ENCODE measurements at places on chromosomes 5 and 9.

DNA sequence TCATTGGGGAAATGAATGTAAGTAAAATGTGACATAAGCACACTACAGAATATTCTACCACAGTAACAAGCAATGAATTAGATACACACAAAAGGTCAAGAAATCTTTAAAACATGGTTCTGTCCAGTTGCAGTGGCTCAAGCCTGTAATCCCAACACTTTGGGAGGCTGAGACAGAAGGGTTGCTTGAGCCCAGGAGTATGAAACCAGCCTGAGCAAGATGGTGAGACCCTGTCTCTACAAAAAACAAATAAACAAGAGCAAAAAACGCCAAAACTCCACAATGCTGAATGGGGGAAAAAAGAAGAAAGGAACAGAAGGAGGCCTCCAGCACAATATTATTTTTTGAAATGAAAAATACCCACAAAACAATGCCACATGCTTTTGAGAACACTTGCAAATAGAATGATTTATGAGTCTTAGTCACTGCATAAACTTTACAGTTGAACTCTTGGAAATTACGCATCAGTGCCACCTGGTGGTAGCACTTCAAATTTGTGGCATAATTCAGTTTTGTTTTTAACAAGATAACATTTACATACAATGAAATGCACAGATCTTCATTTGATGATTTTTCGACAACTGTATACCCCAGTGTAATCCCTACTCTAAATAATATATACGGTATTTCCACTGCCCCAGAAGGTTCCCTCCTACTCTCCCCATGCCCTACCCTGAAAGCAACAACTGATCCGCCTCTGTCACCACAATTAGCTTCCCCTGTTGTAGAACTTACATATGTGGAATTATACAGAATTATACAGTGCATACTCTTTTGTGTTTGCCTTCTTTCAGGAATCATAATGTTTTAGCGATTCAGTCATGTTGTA, 14.4 kb upstream of the SPINK4 start:
- peak; percentile 57 for DNase-seq

DNA sequence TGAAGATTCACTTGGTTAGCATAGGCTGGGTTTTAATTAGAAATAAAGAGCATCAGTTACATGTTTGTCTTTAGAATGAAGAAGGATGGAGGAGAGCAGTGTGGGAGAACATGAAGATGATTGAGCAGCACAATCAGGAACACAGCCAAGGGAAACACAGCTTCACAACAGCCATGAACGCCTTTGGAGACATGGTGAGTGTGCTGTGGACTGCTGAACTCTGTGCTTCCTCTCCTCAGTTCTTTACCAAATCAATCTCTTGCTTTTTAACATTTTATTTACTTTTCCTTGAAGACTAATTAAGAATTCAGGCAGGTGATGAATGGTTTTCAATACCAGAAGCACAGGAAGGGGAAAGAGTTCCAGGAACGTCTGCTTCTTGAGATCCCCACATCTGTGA, 38.2 kb upstream of the SPATA31E1 start:
- no peak for DNase-seq

- no peak for DNase-seq
Observed at GRCh38 chr9:116849721-116850120, 162.6 kb downstream of the TRIM32 start.

DNA sequence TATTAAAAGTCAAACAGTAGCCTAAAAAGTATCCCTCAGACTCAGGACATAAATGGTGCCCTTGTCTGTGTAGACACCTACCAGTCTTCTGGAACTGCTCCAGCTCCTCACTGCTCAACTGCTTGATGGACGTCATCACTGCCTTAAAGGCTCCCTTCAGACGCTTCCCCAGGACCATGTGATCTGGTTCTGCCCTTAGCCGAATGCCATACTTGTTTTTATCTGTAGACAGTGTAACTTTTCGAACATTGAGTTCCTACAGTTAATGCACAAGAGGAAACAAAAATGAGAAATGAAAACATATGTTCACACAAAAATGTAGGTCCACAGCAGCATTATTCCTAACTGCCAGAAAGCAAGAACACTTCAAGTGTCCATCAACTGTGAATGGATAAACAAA, 46.2 kb downstream of the IARS1 start:
- DNase-seq: no peak

GRCh38 chr9:136222906-136223285, 18.0 kb upstream of the LHX3 start:
- no peak for DNase-seq

- no peak for DNase-seq
Observed at GRCh38 chr9:35000535-35001284, 11.2 kb downstream of the DNAJB5 start.

DNA sequence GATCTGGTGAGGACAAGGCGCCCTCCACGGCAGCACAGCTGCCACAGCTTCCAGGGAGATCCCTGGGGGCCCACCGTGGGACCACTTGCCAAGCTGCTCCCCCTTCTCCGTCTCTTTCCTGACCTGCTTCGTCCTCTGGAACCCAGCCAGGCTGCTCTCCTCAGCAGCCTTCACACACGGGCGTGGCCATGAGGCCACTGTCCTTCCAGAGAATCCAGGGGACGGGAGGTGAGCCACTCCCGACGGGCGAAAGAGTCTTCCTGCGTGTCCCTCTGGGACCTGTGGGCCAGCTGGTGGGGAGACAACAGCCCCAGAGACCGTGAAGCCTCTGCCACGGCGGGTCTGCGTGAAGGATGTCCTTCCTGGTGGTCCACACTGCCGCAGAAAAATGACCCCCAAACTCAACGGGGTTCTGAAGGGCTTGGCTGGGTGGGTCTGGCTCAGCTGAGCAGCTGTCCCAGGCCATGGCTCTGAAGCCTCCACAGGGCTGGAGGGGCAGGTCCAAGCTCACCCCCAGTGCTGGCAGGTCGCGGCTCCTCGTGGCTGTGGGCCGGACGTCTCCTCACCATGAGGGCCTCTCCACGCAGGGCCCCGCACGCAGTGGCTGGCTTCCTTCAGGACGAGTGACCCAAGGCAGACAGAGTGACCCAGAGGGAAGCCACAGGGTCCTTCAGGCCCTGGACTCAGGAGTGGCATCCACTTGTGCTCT, 47.4 kb upstream of the NKD2 start:
- no peak for DNase-seq

- DNase-seq: no peak
Observed at GRCh38 chr9:134172198-134173126, 8.1 kb upstream of the RNU6ATAC start.

DNA sequence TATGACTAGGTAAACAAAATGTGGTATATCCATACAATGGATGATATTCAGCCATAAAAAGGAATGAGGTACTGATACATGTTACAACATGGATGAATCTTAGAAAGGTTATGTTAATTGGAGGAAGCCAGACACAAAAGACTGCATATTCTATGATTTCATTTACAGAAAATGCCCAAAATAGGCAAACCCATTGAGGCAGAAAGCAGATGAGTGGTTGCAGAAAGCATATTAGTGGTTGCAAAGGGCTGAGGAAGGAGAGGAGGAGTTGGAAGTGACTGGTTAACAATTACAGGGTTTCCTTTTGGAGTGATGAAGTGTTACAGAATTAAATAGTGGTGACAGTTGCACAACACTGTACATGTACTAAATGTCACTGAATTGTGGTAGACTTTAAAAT, 17.7 kb downstream of the PLGRKT start:
- no peak for DNase-seq

GRCh38 chr9:138053996-138054752, 176.6 kb downstream of the CACNA1B start:
- DNase-seq: no peak

GRCh38 chr9:19201899-19202891, 28.3 kb upstream of the DENND4C start:
- DNase-seq: no peak

DNA sequence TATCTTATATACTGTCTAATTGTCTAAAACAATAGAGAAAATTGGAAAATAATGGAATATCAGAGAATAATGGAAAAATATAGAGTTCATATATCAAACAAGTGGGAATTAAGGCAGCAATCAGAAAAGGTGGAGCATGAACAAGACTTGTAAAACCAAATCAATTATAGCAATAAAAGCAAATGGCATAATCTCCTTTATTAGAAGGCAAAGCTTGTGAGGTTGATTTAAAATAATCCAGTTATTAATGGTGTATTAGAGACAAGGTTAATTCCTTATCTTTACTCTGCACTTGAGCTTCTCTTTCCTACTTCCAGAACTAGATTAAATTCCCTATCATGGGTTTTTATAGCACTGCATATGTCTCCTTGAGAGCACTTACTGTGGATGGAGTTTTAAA, 64.1 kb downstream of the AMBP start:
- DNase-seq: no peak

DNA sequence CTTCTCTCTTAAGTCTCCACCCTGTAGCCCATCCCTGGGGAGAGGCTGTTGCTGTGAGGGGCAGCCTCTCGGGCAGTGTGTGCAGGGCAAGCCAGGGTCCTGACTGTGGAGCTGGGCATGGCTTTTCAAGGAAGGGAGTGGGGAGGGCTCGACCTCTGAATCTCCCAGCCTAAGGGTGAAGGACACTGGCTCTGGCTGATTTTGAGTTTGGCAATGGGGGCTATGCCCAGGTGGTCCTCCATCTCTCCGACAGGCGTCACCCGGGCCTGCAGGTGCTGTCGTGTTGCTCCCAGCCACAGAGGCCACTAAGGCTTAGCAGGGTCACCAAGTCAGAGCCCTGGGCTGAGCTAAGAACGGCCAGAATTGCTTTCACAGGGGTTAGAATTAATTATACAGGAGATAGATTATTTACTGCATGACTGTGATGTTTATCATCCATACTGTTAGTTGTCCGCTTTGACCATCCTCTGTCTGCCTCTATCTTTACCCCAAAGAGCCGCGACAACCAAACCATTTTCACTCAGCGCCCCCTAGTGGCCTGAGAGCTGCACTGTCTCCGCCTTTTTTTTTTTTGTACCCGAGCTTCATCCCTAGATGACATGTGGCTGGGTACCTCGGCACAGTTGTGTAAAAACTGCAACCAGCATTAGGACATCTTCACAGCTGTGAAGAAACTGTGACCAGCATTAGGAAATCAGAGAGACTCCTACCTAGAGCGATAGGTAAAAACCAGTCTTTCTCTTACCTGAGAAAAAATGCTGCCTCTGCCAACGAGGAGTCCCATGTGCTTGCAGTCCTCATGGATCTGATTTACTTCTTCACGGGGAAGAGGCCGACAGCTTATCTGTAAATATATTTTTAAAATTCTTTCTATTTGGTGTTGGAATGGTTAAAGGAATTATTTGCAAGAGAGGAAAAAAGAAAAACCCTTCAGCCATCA, 44.5 kb downstream of the AGXT2 start:
- DNase-seq: peak; percentile 21

- DNase-seq: no peak
Observed at GRCh38 chr9:69442486-69442885, 117.5 kb downstream of the ENTREP1 start.

GRCh38 chr9:92064711-92065110, 50.5 kb downstream of the SPTLC1 start:
- no peak for DNase-seq

GRCh38 chr5:123659011-123659410, 147.0 kb downstream of the CSNK1G3 start:
- DNase-seq: no peak

DNA sequence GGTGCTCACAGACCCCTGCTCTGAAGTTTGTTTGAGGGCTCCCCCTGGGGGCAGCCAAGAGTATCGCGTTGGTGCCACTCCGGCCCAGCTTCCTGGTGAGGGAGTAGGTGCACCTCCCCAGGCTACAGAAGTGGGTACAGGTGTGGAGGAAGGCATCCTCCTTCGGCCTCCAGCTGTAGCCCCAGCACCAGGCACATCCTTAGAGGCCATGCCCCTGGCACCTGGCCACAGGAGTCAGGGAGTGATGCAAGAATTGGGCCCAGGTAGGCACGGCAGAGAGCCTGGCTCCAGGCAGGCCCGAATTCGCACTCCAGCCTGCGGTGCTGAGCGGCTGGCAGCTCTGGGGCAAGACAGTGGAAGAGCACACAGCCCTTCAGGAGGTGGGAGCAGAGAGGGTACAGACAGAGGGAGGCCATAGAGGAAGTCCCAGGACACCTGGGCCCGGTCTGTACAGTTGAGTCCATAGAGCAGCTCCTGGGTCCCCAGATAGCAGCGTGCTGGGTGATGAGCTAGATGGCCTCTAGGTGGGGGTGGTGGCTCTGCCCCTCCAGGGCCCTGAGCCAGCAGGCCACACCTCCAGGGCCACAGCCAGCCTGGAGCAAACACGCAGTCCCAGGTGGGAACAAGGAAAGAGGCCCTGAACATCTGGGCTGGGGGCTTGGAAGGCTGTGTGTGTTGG, 2.4 kb downstream of the SAPCD2 start:
- peak; percentile 79 for DNase-seq

DNA sequence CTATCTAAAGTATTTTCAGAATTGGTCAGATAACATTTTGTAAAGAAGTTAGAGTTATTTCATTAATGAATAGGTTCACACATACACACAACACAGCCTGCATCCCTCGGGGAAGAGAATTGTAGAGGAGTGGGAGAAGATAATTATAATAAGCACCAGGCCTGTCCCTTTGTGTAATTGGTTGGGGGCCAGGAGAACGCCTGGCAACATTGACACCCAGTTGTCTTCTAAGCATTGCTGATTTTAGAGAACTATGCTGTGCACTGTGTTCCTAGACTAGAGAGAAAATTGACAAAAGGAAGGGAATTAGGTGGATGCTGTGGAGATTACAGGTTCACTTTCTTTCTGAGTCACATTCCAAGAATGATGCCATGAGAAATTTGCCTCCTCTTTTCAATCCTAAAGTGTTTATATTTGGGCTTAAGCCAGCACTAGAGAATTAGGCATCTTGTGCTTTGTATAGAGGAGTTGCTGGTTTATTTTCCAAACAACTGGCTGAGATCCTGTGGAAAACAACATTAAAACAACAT, 247.6 kb downstream of the COX7C start:
- no peak for DNase-seq

DNA sequence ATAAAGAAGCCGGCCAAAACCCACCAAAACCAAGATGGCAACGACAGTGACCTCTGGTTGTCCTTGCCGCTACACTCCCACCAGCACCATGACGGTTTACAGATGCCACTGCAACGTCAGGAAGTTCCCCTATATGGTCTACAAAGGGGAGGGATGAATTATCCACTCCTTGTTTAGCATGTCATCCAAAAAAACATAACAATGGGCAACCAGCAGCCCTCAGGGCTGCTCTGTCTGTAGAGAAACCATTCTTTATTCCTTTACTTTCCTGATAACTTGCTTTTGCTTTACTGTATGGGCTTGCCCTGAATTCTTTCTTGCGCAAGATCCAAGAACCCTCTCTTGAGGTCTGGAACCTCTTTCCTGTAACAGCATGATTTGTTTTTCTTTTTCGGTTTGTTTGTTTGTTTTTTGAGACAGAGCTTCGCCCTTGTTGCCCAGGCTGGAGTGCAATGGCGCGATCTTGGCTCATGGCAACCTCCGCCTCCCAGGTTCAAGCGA, 2.0 kb upstream of the UAP1L1 start:
- no peak for DNase-seq

DNA sequence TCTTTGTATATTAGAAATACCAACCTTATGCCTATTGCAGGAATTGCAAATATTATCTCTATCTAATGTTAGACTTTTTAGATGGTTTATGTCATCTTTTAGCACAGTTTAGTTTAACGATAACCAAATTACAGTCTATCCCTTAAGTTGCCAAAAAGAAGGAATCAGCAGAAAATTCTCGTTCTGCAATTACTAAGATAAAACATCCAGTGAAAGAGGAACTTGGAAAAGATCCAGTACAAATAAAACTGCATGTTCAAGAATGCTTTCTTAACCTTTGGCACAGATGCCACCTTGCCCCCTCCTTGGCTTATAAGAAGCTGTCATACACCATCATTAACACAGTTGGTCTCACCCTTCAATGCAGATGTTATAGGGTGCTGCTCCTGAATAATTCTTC, 124.0 kb downstream of the SEMA5A start:
- DNase-seq: no peak
